Cardiac muscle cell (in vitro differentiated cells and primary cell): ENCODE measurements at places on chromosomes 7 and 10.

DNA sequence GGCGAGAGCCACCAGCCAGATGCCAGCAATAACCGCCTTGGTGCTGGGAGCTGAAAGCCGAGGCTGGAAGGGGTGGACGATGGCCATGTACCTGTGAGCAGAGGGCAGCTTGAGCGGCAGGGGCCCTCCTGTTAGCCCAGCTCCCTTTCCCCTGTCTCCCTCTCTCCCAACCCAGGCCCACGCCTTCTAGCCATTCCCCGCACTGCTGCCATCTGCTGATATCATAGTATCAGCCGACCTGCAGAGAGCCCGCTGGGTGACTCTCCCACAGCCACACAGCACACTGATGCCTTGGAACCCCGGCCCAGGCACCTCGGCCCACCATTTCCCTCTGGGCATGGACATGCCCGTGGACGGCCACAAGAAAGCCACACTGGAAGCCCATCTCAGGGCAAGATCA lies 1.7 kb downstream of the TACR2 start:
- DNase-seq = no peak

DNA sequence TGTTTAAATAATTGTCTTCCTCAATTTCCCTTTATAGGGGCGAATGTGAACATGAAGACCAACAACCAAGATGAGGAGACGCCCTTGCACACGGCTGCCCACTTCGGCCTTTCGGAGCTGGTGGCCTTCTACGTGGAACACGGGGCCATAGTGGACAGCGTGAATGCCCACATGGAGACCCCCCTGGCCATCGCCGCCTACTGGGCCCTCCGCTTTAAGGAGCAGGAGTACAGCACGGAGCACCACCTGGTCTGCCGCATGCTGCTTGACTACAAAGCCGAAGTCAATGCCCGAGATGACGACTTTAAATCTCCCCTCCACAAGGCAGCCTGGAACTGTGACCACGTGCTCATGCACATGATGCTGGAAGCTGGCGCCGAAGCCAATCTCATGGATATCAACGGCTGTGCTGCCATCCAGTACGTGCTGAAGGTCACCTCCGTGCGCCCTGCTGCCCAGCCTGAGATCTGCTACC lies 42.1 kb downstream of the ASB4 start:
- no peak for DNase-seq

DNA sequence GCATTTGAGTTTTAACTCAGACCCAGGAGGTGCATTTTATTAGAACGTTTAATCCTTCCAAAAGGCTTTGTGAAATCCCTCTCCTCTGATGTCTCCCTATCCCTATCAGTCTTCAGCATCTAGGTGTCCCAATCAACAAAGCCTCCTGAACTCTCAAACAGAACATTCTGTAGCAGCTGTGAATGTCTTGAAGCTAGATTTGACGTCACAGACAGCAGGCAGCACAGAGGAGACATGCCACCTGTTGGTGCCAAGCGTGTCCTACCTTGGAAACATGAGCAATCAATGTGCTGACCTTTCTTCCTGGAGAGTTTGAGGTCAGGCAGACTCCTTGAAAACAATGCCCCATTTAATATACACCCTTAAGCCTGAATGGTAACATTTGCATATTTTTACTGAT lies 125.5 kb downstream of the RNLS start:
- no peak for DNase-seq

DNA sequence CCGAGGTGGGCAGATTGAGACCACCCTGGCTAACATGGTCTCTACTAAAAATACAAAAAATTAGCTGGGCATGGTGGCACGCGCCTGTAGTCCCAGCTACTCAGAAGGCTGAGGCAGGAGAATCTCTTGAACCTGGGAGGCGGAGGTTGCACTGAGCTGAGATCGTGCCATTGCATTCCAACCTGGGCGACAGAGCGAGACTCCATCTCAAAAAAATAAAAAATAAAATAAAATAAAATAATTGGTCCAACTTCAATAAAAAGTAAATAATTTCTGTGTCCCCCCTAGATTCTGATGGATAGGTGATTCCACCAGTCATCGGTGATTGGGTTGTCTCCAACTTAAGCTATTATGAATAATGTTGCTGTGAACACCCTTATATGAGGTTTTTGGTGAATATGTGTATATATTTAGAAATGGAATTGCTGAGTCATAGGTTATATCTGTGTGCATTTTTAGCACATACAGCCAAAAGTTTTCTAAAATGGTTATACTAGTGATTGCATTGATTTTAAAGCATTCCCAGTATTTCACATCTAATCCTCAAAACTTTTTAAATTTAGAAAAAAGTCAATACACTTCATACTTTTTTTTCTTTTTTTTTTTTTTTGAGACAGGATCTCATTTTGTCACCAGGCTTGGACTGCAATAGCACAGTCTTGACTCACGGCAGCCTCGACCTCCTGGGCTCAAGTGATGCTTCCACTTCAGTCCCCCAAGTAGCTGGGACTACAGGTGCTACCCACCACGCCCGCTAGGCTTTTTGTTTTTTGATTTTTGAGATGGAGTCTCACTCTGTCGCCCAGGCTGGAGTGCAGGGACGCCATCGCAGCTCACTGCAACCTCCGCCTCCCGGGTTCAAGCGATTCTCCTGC lies 13.7 kb upstream of the SRPK2 start:
- no peak for DNase-seq

GRCh38 chr10:104577861-104578521 lies 63.1 kb upstream of the SORCS3 start:
- DNase-seq = no peak

- no peak for DNase-seq
Observed at GRCh38 chr10:126250045-126250444, 138.2 kb downstream of the ADAM12 start.

DNA sequence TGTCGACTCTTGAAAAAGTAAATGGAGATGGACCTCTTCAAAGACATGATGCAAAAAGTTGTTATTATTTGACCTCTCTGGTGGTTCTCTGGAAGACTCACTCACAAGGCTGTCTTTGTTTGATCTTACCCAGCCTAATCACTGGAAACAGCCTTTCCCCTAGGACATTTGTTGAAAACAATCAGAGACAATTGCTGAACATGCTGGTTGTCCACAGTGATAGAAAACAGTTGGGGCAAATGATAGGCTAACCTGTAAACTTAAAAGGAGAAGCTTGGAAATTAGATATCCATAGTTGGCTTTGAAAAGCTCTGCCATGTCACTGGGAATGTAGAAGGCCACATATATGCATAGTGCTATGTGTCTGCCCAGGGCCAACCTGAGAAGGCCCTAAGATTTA lies 22.9 kb upstream of the TES start:
- DNase-seq = no peak
